NCI-H2081 treated with DMSO at 0.1 percent for 48 hours (cell line): ENCODE measurements at places on chromosomes 16 and 17.

GRCh38 chr16:21223787-21224186 lies 9.7 kb upstream of the ANKS4B start:
- DNase-seq = no peak

DNA sequence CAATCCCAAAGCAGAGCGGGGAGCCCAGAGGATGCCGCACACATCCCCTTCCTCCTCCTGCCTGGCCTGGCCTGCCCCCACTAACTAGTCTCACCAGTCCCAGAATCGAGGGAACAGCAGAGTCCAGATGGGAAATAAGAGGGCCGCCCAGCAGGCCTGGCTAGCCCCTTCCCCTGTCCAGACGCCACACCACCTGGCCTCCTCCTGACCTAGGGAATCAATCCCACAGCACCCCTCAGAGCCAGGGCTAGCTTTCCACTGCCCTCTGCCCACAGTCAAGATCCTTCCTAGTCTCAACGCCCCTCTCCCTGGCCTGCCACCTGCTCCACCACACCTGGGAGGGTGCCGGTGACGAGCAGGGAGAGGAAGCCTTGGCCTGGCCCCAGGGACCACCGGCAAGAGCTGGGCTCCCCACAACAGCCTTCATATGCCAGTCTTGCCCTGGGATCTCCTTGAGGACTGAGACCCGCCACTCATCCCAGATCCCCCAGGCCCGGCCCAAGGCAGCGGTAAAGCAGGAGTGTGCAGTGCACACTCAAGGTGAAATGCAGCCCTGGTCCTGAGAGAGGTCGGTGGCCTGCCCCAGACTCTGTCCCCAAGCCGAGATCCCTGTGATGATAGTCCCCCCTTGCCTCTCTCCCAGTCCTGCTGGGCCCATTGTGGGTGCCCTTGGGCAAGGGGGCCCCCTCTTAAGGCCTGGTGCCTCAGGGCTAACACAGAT lies 27.9 kb downstream of the KATNB1 start:
- no peak for DNase-seq

GRCh38 chr16:81846105-81846504 lies 67.0 kb downstream of the PLCG2 start:
- no peak for DNase-seq

DNA sequence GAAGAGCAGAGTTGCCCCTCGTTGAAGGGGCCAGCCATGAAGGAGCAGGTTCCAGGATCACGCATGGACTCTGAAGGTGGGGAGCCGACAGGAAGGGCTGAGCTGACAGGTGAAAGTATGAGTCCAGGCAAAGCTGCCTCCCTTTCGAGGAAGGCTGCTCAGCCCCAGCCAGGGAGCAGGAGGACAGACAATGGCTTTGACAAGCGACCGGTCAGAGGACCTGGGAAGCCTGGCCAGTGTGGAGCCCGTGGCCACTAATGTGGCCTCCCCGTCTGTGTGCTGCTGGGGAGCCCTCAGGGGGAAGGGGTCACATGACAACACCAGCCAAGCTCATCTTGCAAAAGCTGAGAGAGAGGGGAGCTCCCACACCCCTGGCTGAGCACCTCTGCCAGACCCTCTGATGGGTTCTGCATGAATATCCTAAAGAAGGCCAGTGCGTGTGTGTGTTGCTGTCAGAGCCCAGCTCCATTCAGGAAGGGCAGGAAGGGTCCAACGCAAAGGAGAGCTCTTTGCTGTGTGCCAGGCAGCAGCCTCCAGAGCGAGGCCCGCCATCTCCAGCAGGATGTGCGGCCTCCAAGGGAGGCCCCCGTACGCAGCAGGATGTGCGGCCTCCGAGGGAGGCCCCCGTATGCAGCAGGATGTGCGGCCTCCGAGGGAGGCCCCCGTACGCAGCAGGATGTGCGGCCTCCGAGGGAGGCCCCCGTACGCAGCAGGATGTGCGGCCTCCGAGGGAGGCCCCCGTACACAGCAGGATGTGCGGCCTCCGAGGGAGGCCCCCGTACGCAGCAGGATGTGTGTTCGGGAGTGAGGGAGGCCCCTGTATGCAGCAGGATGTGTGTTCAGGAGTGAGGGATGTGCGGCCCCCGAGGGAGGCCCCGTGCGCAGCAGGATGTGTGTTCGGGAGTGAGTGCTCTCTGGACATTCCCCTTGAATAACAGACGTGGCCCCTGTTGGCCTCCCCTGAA lies 102.1 kb upstream of the CHMP6 start:
- no peak for DNase-seq

DNA sequence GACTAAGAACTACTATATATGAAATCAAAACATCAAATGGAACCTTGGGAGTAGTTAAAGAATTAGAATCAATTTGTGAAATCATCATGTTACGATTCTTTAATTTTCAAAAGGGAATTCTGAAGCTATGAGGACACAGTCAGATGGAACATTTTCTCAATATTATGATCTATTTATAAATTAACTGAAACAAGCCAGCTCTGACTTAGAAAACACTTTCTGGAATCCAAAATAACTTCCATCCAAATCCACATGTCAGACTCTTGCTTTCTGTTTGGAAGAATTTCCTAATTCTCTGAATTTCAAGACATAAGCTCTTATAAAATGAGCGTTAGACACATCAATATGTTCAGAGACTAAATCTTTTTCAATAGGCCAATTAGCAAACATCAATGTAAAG lies 737.7 kb upstream of the SOX9 start:
- no peak for DNase-seq

- DNase-seq = no peak
Measured at GRCh38 chr17:62892061-62892675, 73.9 kb upstream of the TANC2 start.

- no peak for DNase-seq
Measured at GRCh38 chr17:82804442-82805191, 35.2 kb downstream of the ZNF750 start.

GRCh38 chr17:67076290-67076689 lies 31.9 kb downstream of the CACNG1 start:
- DNase-seq = no peak

- no peak for DNase-seq
Measured at GRCh38 chr17:19453296-19453695, 42.3 kb downstream of the RNF112 start.

- no peak for DNase-seq
Measured at GRCh38 chr16:81523387-81524115, 78.9 kb downstream of the CMIP start.

- DNase-seq = no peak
Measured at GRCh38 chr16:55713103-55713502, 57.3 kb downstream of the SLC6A2 start.

DNA sequence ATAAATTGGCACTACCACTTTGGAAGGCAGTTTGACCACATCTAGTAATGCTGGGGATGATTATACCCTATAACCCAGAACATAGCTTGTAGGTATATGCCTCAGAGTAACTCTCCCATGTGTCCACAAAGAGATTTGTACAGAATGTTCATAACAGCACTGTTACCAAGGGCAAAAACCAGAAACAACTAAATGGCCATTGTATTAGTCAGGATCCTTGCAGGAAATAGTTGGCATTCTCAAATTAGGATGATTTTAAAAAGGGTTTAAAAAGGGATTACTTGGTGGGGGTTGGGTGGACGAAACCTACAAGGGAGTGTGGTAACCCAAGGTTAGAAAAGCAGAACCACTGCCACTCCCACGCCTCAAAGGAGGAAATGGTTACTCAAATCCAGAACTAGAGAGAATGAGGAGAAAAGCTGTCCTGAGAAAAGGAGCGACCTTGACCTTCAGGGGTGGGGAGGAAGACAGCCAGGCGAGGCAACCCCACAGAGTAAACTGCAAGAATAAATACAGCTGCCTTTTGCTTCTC lies 2.1 kb downstream of the CPPED1 start:
- DNase-seq = no peak

DNA sequence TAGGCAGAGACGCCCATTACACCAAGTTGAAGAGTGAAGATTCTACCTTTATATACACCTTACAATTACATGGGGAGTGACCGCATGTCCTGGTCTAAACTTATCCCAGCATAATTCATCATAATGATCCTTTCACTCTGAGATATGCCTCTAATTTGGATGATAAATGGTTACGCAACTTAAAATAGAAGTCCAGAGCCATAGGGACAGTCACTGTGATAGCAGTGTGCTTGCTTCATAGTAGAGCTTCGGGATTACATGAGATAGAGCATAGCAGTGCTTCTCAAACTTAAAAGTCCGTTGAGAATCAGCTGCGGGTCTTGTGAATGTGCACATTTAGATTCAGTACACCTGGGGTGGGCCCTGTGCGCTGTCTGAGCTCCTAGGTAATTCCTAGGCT lies 16.9 kb downstream of the USP10 start:
- DNase-seq = no peak

- DNase-seq = no peak
Measured at GRCh38 chr16:88697831-88698615, 8.2 kb downstream of the RNF166 start.

GRCh38 chr16:75621170-75621477 lies 2.0 kb downstream of the ADAT1 start:
- DNase-seq = no peak

- no peak for DNase-seq
Measured at GRCh38 chr17:12070561-12070960, 49.9 kb downstream of the MAP2K4 start.

GRCh38 chr16:3878610-3879009 lies 1.9 kb downstream of the CREBBP start:
- DNase-seq = no peak

GRCh38 chr16:67342616-67343015 lies 16.0 kb downstream of the LRRC36 start:
- DNase-seq = no peak

DNA sequence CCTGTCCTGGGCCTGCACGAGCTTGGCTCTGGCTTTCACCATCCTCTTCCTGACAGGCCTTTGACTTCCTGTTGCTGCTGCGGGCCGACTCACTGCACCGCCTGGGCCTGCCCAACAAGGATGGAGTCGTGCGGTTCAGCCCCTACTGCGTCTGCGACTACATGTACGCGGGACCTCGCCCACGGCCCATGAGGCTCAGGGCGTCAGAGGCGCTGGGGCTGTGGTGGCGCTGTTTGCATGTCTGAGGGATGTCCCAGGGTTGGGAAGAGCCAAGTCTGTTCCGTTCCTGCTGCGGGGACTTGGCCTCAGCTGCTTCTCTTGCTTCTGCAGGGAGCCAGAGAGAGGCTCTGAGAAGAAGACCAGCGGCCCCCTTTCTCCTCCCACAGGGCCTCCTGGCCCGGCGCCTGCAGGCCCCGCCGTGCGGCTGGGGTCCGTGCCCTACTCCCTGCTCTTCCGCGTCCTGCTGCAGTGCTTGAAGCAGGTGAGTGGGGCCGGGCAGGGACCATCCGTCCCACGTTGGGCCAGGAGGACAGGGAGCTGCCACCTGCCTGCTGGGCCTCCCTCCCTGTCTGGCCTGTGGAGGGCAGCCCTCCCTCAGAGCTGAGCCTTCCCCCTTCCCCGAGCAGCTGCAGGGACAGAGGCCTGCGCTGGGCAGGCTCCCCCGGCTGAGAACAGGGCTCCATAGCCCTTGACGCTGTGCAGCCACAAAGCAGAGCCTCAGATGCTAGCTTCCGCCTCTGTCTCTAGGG lies 23.8 kb downstream of the TSC2 start:
- no peak for DNase-seq

DNA sequence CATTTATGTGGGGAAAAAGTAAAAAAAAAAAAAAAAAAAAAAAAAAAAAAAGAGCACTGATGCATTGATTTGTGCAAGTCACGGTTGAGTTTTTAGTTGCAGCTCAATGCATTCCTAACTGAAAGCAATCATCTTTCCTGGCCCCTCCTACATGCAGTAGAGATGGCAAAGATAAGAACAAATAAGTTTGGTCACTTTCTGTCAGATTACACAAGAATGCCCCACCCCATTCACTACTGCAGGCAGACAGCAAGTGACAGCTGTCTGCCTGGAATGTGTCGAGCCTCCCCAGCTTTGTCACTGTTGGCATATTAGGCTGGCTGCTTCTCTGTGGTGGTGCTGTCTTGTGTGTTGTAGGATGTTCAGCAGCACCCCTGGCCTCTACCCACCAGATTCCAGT lies 243.5 kb downstream of the FOXL1 start:
- no peak for DNase-seq

GRCh38 chr17:58060596-58061191 lies 22.5 kb upstream of the DYNLL2 start:
- DNase-seq = no peak

GRCh38 chr17:40345994-40346764 lies 18.4 kb downstream of the GJD3 start:
- DNase-seq = no peak

GRCh38 chr16:76574651-76575050 lies 297.4 kb downstream of the CNTNAP4 start:
- no peak for DNase-seq

- no peak for DNase-seq
Measured at GRCh38 chr17:58279736-58280479, 827 bp downstream of the MPO start.

DNA sequence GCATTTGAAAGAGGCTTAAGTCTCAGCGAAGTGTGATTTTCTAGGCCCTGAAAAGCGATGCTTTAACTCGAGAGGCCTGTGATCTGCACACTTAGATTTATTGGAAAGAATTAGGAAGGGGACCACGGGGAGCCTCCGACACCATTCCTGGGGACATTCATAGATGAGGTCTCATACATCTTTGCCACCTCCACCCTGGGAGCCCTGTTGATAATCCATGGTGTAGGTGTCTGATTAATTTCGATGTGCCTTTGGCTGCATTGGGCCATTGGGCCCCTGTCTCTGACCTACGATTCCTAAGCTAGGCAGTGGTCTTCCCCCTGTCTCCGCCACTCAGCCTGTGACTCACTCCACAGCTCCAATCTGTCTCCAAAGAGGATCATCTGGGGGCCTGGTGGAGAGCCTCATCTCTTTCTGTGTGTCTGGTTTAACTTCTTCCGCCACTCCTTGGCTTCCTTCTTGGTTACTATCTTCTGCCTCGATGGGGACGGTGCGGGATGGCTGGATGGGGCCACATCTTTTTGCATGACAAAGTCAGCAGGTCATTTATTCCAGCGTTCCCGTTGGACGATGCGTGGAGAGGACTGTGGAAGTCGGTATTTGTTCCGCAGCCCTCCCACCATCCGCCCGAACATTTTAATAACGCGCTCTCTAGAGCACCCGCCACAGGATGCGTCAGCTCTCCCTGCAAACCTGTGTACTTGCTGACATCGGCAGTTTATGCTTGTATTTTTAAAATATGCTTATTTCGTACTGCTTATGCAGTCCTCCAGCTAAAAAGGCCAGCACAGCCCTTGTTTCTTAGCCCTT lies 109.3 kb downstream of the IRX3 start:
- DNase-seq = no peak

GRCh38 chr17:2136241-2136640 lies 81.3 kb downstream of the HIC1 start:
- DNase-seq = no peak

DNA sequence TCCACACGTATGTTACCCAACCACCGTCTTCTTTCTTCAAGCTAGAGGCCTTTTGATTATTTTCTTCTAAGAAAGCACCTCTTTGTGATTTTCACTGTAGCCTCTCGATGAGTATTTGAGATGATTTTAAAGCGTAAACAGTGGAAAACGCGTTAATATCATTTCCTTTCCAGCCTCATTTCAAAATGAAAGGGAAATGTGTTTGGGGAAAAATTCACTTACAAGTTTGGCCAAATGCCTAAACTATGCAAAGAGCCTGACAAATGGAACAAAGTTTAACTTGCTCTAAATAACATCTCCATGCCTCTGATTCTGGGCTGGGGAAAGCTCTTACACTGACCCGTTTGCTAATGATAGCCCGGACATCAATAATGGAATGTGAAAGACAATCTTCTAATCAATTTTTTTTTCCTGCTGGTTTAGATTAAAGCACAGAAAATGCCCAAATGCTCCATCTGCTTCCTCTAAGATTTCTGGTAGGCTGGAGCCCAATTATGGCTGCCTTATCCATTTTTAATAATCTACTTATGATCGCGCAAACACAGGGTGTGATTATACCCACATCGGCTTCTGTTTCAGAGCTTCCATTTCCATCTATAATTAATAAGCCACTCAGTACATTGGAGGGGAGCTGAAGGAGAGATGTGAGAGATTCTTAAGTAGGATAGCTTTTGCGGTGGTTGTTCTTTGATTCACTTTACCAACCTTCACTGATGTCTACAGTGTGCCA lies 43.5 kb downstream of the HS3ST2 start:
- no peak for DNase-seq
